ENCODE measurements at places on chromosomes 2 and 18.

DNA sequence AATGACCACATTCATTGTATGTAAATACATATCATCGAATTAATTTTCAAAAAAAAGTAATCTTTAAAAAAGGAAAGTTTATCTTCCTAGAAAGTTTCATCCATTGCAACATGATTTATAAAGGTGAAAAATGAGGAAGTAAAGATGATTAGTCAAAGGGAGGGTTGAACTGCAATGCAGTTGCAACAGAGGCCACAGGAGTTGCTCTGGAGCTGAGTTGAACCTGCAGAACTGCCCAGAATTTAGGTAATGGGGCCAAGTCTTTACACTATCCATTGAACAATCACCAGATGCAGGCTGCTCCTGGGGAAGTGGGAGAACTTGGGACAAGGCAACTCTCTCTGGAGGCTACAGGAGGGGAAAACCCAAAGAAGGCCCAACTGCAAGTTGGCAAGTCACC, 390.7 kb downstream of the METTL4 start:
- no peak for DNase-seq

GRCh38 chr2:111698743-111699554, 185.0 kb downstream of the ANAPC1 start:
- peak; percentile 33 for DNase-seq

- no peak for DNase-seq
Observed at GRCh38 chr2:209771474-209772289, at the start of gene UNC80. Gene UNC80 (plus strand): TSS chr2:209771832. CDS start chr2:209772073, 241 bp downstream.

- no peak for DNase-seq
Observed at GRCh38 chr2:168819050-168819715, 16.7 kb downstream of the NOSTRIN start.

GRCh38 chr2:27980242-27980641, 89.7 kb downstream of the BABAM2 start:
- no peak for DNase-seq

DNA sequence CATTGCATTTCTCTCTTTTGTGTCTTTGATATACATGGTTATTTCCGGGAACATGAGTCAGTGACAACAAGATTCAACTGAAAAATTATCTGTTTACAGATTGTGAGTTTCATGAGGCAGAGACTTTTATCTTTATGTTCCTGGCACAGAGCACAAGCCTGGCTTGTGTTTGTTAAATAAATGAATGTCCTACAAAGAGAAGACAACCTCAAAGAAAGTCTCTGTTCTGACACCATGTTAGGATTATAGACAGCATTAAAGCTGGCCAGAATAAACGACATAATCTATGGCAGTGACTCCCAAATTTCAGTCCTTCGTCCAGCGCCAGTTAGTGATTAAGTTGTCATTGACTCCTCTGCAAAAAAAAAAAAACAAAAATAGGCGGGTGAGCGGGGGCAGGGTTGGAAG, 97.4 kb upstream of the DNAJC10 start:
- DNase-seq = no peak

GRCh38 chr2:151795646-151796240, 32.5 kb downstream of the ARL5A start:
- DNase-seq = no peak

DNA sequence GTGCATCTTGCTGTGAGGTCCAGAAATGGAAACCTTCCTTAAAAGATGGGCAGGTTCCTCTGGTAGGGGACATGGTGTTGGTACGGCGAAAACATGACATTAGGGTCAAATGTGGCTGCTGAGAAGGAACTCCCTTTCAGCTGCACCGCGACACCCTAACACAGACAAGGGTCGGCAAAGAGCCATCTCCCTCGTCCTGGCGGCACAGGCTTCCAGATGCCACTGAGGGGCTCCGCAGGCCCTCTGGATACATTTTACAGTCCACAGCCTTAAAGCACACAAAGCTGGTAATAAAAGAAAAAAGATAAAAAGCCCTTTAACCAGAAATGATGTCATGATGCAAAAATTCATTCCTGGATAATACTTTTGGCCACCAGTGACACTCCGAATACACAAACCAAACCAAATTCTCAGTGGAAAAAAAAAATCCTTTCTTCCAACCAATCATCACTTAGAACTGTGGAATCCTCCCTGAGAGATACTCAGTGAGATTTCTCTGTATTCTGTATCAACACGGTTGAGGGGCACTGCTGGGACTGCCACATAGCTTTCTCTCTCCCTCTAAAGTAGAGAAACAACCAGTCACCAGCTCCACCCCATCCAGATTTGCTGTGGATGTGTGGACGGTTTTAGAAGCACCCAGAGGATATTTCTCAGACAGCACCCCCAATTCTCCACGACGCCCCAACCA, 174.8 kb downstream of the HDAC4 start:
- no peak for DNase-seq

- DNase-seq = no peak
Observed at GRCh38 chr18:39460136-39460535, 1894.5 kb upstream of the CELF4 start.

DNA sequence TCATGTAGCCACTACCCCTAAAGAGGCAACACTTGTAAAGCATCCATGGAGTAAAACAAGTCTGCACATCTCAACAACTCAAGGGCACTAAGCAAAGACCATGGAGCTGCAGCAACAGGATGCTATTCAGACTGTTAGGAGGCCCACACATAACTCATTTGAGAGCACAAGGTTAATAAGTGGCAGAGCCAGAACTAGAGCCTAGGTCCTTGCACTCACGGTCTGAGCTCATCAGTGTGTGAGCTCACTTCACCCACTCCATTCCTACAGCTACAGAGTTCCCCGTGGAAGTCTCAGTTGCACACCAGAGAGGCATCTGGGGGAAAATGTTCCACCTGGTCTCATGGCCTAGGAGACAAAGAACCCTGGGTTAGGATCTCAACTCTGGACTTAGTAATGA, 35.0 kb downstream of the TTC32 start:
- no peak for DNase-seq

- no peak for DNase-seq
Observed at GRCh38 chr2:72003796-72004195, 143.9 kb downstream of the CYP26B1 start.

DNA sequence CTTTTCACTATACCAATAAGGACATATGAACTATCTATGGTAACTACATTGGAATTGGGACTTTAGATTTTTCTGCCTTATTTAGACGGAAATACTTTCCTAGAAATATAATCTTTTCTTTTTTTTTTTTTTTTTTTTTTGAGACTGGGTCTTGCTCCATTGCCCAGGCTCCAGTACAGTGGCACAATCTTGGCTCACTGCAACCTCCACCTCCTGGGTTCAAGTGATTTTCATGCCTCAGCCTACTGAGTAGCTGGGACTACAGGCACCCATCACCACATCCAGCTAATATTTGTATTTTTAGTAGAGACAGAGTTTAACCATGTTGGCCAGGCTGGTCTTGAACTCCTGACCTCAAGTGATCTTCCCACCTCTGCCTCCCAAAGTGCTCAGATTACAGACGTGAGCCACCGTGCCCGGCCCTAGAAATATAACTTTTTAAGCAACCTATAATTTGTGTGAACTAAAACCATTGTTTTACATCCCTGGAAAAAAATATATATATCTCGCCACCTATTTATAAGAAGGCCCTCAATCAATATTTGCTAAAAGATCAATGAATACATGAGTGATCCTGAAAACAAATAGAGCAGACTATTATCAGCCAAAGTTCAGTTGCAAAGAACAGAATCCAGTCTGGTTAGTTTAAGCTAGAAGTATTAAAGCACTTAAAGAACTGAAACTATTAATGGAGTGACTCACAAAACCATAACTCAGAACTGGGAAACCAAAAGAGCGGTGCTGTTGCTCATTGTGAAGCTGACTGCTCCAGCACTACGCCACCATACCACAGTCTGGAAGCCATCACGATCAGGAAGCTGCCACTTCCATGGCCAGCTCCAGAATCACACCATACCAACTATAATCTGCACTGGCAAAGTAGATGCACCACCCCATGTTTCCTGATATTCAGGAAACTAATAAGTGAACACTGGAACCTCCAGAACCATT, 8.4 kb upstream of the HNRNPLL start:
- DNase-seq = no peak

DNA sequence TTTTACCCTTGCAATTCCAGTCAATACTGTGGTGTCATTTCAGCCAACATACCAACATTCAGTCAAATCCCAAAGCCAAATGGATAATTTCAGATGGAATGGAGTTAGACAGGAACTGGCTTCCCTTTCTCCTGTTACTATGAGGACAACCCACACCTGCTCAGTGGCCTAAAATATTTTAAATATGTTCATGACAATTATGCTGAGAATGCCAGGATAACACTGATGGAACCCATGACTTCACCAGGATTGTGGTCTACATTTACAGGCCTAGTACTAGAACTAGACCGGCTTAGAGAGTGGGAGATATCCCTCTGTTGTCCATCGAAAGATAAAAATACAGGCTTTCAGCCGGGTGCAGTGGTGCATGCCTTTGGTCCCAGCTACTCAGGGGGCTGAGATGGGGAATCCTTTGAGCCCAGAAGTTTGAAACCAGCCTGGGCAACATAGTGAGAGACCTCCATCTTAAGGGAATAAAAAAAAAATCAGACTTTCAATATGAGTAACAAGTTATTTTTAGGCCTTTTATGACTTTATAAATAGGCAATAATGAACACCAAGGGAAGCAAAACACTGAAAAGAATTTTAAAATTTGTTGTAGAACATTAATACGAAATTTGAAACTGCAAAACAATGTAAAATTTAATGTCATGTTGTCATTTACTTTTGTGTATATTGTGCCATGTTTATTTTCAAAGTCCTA, 14.2 kb downstream of the GPATCH11 start:
- no peak for DNase-seq

DNA sequence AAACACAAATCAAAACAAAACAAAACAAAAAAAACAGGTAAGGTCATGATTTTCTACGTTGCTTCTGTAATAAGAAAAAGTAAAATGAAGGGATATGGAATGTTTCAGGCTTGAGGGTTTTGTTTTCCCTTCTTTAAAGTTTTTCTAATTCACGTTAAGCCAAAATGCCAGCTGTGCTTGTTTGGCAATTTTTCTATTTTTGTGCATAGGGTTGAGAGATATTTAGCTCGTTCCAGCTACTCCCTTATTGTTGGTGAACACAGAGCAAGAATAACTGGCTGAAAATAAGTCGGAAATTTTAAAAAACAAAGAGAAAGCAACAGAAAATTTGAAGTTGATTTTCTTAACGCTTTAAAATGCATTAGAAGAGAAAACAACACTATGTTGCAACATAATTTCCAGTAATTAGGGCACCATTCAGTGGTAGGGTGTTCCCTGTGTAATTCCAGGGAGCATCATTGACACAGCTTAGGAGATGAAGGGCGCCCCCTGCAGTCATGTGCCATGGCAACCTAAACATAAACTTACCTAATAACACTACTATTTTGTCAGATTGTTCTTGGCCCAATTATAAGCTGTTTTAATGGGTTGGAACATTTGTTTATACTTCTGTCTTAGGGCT, 99.5 kb downstream of the DTNA start:
- no peak for DNase-seq

DNA sequence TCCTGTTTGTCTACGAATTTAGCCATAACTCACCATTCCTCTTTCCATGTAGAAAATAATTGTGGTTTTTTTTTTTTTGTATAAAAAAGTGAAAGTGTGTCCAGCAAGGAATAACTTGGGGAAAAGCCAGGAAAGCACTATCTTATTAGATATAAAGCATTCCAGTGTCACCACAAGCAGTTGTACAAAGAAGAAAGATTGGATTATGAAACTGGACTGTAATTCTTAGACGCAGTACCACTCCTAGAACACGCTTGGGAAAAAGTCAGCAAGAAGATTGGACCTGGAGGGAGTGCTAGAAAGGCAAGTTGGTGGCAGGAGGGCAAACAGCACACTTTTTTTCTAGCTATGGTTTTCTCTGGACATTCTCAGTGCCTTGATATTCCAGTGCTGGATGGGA, 186.7 kb downstream of the PARD3B start:
- no peak for DNase-seq

DNA sequence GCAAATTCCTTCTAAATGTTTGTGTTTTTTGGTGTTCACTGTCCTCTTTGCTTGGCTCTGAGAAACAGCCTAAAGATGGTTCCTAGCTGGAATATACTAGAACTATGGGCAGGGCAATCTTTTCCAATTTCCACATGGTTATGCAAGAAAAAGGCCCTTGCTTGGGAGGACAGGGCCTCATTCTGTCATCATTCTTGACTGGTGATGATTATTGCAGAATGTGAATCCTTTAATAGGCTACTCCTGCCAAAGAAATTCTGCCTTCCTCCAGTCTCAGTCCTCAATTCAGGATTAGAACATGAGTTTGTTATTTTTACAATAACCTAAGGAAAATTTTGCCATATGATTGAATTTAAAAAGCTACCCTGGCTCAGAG, 218.7 kb downstream of the HNMT start:
- DNase-seq = no peak

GRCh38 chr18:31233621-31234275, 71.1 kb upstream of the DSC1 start:
- DNase-seq = no peak

DNA sequence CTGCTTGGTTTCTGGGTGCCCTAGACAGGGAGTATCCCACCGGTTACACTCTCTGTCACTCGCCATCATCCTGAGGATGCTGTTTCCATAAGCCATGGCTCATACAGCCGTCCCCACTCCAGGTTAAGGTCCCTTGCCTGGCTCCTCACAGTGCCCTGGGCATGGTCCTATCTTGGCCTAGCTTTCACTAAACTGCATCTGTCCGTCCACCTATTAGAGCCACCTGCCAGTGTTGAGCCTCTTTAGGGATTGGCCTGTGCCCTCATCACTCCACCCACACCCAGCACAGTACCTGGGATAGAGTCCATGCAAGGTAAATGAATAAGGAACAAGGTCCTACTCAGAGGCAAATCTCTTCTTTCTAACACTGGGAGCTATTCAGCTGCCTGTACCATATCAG, 320.1 kb downstream of the GBX2 start:
- DNase-seq = no peak

- DNase-seq = no peak
Observed at GRCh38 chr2:108257757-108258331, 18.1 kb downstream of the SULT1C3 start.

GRCh38 chr2:18891600-18892345, 302.4 kb upstream of the NT5C1B start:
- DNase-seq = no peak

GRCh38 chr2:31236433-31237205, 2.7 kb downstream of the EHD3 start:
- no peak for DNase-seq

DNA sequence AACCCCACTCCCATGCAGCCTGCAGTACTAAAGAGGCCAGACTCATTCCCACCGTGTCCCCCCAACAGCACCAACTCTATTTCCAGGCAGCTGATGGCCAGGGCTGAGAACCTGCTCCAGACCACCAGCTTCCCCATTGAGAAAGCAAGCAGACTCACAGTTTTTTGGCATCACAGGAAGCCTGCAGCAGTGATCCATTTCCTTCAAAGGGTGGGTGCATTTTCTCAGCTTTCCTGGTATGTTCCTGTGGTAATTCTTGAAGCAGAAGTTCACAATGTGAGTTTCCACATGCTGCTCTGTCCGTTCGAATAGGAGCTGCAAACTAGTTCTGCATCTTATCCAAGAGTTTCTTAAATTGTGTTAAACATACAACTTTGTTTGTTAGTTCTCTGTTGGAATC, 1249.6 kb upstream of the FAM98A start:
- no peak for DNase-seq
